ENCODE measurements at places on chromosomes 1 and 21.

- no peak for DNase-seq
These were observed 47.1 kb upstream of the ARHGAP29 start for GRCh38 chr1:94284476-94284875.

- no peak for DNase-seq
These were observed 204.7 kb downstream of the KAZN start for GRCh38 chr1:14803002-14803789.

- no peak for DNase-seq
These were observed 32.9 kb upstream of the RIPK4 start for GRCh38 chr21:41799763-41800162.

GRCh38 chr21:26095131-26095530 lies 75.4 kb downstream of the APP start:
- DNase-seq, result no peak

GRCh38 chr1:226199971-226200370 lies 13.4 kb upstream of the ACBD3 start:
- no peak for DNase-seq

- DNase-seq, result no peak
These were observed 9.8 kb downstream of the SLC9A1 start for GRCh38 chr1:27144920-27145661.

- DNase-seq, result no peak
These were observed 45.4 kb downstream of the BARHL2 start for GRCh38 chr1:90671741-90672140.

DNA sequence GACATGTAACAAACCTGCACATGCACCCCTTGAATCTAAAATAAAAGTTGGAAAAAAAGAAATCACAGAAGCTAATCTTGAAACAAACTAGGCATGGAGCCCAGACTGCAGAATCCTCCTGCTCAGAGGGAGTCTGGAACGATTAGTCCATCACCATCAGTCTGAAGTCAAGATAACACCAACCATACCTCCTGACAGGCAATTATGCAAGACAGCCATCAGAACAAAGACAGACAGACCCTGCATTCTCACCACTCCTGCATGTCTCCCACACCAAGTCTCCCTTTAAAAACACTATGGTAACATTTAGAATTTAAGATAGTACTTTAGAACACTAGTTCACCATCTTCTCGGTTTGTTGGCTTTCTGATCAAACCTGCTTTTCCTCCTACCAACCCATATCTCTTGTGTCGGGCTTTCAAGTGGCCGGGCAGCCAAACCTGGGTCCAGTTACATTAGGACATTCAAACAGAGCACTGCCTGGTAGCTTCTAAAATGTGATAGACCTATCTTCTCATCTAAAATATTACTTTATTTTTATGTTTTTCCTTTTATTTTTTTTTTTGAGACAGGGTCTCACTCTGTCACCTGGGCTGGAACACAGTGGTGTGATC lies 10.1 kb downstream of the YARS1 start:
- DNase-seq, result no peak

- DNase-seq, result no peak
These were observed at the start of gene GPR137B for GRCh38 chr1:236142253-236143103. TSS of gene GPR137B (plus strand) at chr1:236142539. CDS start at chr1:236142623, 84 bp downstream.

DNA sequence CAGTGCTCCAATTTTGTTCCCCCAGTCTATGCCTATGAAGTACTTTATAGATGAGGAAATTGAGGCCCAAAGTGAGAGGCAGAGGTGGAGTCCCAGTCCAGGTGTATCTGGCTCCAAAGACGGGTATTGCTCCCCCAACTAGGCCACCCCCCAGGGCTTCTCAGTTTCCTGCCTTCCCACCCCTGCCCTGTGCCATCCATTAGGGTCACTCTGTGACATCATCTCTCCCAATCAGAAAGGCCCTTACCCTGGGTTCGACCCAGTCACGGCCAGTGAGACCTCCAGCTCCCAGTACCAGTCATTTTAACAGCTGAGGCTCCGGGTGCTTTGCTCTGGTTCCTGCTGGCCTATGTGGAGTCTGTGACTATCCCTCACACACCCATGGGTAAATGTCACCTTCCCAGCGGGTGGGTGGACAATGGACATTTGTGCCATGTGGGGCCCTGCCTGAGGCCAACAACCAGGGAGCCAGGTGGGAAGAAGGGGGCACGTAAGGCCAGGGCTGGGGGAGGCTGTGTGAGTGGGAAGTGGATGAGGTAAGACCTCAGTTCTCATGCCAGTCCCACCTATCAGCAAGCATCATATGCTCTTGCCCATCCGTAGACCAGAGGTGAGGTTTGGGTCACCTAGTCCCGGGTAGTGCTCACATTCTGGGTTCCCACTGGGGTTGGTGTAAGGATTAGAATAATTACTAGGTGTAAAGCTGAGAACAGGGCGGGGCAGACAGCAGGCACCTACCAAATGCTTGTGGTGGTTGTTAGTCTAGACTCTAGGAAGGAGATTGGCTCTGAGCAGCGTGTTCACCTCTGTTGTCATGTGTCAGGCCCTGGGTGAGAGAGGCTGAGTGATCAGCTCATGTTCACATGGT lies 685.9 kb downstream of the MATN1 start:
- DNase-seq, result no peak

- no peak for DNase-seq
These were observed 99.6 kb upstream of the FBXO28 start for GRCh38 chr1:224014330-224014649.

GRCh38 chr1:58841455-58841854 lies 57.6 kb upstream of the JUN start:
- DNase-seq, result no peak

GRCh38 chr1:30778154-30778978 lies 20.8 kb upstream of the LAPTM5 start:
- no peak for DNase-seq

DNA sequence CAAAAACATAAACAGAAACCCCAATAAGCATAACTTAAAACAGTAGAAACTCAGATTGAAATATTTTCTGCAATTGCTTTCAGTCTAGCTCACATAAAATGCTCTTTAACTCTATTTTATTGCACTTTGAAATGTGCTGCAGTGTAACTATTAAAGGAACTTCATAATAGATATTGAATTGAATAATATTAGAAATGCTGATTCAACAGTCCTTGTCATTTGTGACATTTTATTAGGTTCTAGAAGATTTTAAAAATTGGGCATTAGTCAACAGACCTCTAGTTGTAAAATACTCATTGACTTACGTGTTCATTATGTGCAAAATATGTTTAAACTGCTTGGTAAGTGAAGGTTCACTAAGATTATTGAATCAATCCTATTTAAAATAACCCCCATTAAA lies 1422.3 kb downstream of the PLA2G4A start:
- DNase-seq, result no peak

DNA sequence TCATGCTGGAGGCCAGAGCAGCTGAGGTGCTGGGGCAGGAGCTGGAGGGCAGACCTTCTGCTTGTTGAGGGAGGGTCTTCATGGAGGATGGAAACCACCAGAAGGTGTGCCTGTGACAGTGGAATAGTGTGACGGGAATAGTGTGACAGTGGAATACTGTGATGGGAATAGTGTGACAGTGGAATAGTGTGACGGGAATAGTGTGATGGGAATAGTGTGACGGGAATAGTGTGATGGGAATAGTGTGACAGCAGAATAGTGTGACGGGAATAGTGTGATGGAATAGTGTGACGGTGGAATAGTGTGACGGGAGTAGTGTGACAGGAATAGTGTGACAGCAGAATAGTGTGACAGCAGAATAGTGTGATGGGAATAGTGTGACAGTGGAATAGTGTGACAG lies 325.1 kb downstream of the HHAT start:
- DNase-seq, result no peak

- DNase-seq, result peak; percentile 66
These were observed 15.1 kb downstream of the NFASC start for GRCh38 chr1:204885790-204886189.

GRCh38 chr1:46175243-46175642 lies 356 bp downstream of the TSPAN1 start:
- no peak for DNase-seq

DNA sequence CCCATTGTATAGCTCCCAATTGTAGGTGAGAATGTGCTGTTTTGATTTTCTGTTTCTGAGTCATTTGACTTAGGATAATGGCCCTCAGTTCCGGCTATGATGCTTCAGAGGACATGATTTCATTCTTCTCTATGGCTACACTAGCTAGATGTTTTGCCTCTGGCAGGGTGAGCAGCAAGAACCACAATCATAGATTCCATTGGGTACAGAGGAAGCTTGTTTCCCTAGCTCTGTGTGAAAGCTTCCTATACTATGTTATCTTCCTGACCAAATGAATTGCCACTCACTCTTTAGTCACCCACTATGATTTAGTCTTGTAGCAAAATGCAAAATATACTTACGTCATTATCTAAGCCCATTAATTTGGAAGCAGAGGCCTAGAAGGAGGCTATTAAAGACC lies 616.3 kb downstream of the PLA2G4A start:
- DNase-seq, result no peak

DNA sequence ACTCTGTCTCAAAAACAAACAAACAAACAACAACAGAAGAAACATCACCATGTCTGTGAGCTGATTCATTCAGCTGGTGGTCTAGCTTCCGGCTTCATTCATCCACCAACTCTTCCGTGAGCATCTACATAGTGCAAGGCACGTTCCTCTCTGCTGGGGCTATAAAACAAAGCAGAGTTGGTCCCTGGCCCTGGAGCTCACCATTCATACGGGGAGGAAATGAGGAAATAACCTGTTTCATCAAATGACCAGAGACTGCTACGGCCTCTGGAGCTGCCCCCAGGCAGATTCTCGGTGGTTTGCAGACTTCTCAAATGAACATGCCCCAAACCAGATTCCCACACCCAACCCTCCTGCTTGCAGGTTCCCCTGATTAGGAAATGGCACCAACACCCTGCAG lies 41.0 kb upstream of the ID3 start:
- no peak for DNase-seq

GRCh38 chr1:38077523-38078147 lies 31.0 kb upstream of the POU3F1 start:
- DNase-seq, result peak; percentile 17

DNA sequence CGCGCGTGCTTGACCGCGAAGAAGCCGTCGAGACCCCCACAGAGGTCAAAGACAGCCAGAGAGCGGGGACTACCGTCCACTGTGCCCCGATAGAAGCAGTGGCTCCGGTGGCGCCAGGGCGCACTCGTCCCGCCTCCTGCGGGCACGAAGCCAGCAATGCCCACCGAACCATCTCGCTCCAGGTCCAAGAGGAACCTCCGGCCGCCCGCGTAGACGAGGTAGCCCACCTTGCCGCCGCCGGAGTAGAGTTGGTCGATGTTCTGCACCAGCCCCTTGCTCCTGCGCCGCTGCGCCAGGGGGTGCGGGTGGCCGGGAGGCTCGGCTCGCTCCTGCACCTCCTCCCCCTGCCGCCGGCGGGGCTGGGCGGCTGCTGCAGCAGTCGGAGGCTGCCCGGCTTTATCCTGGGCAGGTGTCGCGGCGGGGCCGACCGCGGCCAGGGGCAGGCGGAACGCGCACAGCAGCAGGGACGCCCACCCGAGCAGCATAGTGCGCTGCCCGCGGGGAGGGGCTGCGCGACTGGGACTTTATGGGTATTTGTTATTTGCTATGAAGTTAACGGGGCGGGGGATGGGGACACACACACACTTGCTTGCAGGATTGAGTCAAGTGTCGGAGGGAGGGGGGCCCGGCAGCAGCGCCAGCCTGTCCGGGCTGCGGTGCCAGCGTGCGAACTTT lies 844 bp downstream of the ADAMTS5 start:
- no peak for DNase-seq

GRCh38 chr21:15151385-15152103 lies 86.7 kb upstream of the NRIP1 start:
- no peak for DNase-seq

DNA sequence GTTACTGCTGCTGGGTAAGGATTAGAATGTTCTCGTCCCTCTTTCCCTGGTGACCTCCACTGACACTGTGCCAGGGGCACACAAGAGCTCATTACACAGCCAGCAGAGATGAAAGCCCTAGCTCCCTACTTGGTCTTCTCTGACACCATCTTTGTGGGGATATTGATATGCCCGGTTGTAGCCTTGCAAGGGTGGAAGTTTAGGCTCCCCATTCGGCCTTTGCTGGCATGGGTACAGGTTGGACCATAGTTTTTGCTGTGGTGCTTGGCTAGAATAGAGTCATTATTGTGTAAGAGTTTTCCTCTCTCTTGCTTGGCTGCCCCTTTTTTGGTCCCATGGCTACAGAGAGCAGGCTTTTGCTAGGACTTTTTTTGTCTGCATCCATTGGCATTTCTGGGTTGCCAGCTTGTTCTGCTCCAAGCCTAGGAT lies 12.3 kb downstream of the RAB4A start:
- no peak for DNase-seq

- DNase-seq, result no peak
These were observed 4.1 kb downstream of the CD84 start for GRCh38 chr1:160575112-160575664.

DNA sequence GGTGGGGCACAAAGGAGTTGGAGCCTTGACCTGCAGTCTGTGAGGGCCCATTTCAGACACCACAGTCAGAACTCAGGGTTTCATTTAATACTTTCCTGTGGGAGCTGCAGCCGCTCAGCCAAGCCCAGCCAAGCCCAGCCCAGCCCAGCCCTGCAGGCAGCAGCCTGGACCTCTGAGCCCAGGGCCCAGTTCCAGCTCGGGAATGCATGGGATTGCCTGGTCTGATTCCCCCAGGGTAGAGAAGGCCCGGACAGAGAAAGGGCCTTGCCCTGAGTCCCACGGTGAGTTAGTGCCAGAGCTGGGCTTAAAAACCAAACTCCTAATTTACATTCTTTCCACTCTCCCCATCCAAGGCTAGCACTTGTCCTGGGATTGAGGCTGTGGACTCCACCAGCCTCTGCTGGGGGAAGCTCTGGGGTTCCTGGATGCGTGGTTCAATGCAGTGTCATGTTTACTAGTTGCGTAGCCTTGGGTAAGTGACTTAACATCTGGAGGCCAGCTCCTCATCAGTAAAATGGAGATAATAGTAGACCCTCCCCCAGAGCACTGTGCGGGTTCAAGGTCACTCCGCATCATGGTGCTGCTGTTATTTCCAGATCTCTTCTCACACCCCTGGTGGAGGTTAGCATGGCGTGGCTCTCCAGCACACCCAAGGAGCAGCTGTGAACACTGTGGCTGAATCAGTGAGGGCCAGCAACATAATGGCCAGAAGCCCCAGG lies 29.2 kb upstream of the PKP1 start:
- no peak for DNase-seq

DNA sequence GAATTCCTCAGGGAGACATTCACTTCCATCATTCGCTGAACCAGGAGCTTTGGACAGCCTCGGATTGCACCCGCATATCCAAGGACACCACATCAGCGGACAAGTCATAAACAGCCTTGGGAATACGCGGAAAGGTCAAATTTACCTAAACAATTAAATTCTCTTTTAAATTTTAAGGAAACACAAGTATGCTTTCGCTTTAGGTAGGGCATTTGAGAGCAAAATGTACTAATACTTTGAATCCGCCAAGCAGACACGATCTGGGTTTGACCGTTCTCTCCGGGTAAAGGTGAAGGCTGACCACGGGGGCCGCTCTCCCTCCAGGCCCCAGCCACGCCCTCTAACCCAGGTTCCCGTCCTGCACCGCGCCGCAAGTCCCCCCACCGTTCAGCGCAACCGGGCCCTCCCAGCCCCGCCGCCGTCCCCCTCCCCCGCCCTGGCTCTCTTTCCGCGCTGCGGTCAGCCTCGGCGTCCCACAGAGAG lies 479 bp upstream of the ACADM start:
- no peak for DNase-seq
